Activated CD4-positive, alpha-beta T cell treated with anti-CD3 and anti-CD28 coated beads for 24 hours (primary cell): ENCODE measurements at places on chromosomes 3 and 15.

DNA sequence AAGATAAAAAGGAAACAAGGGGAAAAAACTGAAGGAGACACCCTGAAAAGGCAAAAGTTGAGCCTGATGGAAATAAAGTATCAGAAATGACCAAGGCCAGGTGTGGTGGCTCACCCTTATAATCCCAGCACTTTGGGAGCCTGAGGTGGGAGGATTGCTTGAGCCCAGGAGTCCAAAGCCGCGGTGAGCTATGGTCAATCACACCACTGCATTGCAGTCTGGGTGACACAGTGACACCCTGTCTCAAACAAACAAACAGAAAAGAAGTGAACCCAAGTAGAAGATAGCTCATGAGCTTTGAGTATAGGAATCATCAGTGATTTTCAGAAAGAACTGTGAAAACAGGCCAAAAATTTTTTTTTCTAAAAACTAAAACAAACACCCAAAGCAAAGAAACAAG, 26.4 kb upstream of the TBC1D23 start:
- no peak for DNase-seq

- DNase-seq: no peak
These were observed 470.4 kb upstream of the ROBO1 start for GRCh38 chr3:80238152-80238551.

DNA sequence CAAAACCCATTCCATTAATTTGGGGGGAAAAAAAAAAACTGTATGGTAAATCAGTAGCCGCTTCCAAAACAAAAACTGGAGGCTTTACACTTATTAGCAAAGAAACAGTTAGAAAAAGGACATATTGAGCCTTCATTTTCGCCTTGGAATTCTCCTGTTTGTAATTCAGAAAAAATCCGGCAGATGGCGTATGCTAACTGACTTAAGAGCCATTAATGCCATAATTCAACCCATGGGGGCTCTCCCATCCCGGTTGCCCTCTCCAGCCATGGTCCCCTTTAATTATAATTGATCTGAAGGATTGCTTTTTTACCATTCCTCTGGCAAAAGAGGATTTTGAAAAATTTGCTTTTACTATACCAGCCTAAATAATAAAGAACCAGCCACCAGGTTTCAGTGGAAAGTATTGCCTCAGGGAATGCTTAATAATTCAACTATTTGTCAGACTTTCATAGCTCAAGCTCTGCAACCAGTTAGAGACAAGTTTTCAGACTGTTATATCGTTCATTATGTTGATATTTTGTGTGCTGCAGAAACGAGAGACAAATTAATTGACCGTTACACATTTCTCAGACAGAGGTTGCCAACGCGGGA, 9.4 kb upstream of the RPL24 start:
- DNase-seq: peak; percentile 49

- no peak for DNase-seq
These were observed 15.4 kb downstream of the PTX3 start for GRCh38 chr3:157452097-157452496.

DNA sequence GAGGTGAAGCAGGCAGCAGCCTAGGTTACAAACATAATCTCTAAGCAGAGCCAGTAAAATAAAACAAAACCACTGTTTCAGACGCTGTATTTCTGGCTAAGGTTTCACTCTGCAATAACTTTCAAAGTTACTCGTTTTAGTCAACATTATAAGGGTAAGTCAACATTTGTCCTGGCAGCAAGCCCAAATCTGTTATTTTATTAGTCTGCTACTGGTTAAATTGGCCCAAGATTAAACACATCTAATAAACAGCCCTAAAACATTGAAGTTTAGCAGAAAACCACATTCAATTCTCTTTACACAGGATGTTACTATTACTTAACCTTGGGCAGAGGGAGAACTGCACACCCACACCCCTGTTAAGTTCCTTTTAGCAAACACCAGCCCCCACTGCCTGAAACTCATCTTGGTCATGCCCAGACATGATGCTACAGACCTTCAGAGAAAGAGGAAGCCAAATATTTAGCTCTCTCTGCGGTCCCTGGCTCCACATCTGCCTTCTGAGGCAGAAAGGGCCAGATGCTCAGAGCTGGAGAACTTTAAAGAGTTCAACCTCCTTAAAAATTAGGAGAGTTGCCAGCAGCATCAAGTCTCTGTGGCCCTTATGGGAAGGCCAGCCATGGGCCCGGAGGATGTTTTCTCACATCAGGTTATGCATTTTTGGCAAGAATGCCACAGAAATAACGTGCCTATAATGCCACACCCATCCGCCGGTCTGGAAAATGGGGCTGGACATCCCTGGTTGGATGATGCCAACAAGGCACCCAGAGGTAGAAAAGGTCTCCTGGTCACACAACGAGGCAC, 17.9 kb downstream of the ARHGEF3 start:
- DNase-seq: no peak

DNA sequence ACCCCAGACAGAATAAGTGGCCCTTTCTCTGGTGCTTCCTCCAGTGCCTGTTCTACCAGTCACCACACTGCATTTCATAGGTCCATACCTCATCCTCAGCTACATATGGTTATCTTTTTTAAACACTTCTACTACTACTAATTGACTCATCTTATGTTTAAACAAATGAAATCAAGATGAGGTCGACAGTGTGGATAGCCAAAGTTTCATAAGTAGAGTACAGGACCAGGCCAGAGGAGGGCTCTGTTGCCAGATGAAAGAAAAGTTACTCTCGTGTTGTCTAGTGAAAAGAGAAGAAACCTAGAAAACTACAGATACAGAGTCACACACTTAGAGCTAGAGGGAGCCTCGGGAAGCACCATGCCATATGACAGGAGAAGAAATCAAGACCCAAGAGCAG, 296.1 kb downstream of the VPS13C start:
- no peak for DNase-seq

DNA sequence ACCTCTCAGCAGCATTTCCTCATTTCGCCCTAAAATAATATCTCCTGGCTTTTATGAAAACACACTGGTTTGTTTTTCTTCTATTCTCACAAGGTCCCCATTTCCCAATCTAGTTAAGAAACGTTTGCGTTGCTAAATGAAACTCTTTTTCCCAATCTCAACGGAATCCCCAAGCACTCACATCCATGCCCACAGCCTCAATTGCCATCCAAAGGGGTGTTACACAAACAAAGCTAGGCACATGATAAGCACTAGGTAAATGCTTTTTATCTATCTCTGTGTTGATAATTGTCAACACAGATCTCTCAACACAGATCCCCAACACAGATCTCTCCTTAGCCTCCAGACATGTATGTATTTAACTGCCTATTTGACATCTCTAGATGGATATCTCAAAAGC, 35.2 kb upstream of the TF start:
- no peak for DNase-seq

GRCh38 chr3:197041875-197042488, 12.4 kb upstream of the MELTF start:
- no peak for DNase-seq

- DNase-seq: no peak
These were observed 397.9 kb downstream of the NTRK3 start for GRCh38 chr15:87858651-87859050.

DNA sequence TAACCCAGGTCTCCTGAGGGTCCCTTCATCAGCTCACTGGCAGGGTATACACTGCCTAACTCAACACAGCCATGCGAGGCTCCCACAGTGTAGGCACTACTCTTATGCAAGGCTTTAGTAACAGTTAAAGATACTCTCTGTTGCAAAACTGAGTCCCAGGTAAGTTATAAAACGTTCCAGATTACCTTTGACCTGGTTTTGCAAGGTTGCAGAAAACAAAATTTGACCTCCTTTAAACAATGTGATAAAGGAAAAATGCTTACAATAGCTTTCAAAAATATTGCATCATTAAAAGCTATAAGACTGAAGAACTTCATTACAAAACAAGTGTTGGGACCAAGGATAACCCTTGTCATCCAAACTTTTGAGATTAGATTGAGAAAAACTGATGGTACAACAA, 5.5 kb downstream of the SLC27A2 start:
- no peak for DNase-seq

GRCh38 chr15:68694111-68694510, 115.3 kb downstream of the CORO2B start:
- no peak for DNase-seq
